ENCODE measurements at places on chromosomes 2 and 18.

DNA sequence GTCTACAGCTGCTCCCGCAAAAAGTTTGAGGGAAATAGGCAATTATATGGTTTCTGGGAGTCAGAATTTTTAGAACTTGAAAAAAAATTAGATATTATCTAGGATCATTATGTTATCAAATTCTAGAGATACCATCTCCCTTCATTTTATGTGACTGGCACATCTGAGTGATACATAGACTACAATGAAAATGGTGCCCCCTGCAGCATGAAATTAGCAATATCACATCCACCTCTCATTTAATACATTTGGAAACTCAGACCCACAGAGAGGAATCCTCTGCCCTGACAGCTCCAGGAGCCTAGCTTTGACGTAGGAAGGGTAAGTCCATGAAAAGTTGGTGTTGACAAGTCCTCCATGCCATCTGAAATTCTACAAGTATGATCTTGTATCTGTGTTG, 381.6 kb downstream of the SUCLG1 start:
- DNase-seq = peak; percentile 15

- no peak for DNase-seq
Measured at GRCh38 chr2:99674090-99674489, 184.3 kb upstream of the REV1 start.

- peak; percentile 64 for DNase-seq
Measured at GRCh38 chr18:32980896-32981295, 208.1 kb upstream of the KLHL14 start.

DNA sequence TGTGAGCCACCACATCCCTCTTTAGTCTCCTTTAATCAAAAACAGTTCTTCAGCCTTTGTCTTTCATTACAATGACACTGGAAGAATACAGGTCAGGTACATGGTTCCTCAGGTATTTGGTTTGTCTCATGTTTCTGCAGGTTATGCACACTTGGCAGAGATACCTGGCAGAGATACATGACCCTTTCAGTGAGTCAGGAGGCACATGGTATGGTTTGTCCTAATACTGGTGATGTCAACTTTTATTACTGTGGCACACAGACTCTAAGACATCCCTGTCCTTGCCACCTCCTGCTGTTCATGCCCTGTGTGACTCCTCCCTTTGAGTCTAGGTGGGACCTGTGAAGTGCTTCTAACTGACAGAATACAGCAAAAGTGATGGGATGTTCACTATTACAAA, 58.4 kb downstream of the SPIRE1 start:
- no peak for DNase-seq

DNA sequence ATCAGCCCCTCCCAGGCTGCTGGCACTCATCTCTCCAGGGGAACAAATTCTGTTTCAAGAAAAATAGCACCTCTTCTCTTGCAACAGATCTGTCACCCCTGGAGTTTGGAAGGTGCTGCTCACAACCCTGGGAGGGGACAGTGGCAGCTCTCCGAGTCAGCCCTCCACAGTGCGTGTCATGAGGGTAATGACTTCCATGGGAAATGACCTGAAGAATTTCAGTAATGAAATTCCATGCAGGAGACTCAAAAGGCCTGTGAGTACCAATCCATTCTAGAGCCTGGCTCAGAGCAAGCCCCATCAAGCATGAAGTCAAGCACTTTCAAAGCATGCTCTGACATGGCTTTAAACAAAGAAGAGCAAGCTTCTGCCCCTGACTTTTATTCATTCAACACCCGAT, 276.3 kb upstream of the PARD3B start:
- DNase-seq = no peak

GRCh38 chr2:225787497-225787896, 388.0 kb downstream of the NYAP2 start:
- DNase-seq = no peak

DNA sequence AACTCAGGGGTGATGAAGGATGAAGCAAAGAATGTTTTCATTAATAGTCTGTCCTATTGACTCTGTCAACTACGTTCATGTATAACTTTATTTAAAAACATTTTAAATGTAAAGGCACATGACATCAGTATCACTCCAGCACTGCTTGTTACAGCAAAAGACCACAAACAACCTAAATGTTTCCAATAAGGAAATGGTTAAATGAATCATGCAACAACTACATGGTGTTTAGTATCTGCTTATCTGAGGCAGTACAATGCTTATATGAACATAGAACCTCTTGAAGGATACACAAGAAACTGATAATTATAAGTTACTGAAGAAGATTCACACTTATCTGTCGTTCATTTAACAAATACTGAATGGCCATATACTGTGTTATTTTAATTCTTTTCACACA, 8.4 kb downstream of the BARD1 start:
- no peak for DNase-seq

GRCh38 chr2:77018219-77018618, 504.0 kb downstream of the LRRTM4 start:
- no peak for DNase-seq

GRCh38 chr2:11610624-11611242, 59.3 kb downstream of the NTSR2 start:
- no peak for DNase-seq

- DNase-seq = no peak
Measured at GRCh38 chr2:134202371-134202770, 51.5 kb upstream of the MGAT5 start.

DNA sequence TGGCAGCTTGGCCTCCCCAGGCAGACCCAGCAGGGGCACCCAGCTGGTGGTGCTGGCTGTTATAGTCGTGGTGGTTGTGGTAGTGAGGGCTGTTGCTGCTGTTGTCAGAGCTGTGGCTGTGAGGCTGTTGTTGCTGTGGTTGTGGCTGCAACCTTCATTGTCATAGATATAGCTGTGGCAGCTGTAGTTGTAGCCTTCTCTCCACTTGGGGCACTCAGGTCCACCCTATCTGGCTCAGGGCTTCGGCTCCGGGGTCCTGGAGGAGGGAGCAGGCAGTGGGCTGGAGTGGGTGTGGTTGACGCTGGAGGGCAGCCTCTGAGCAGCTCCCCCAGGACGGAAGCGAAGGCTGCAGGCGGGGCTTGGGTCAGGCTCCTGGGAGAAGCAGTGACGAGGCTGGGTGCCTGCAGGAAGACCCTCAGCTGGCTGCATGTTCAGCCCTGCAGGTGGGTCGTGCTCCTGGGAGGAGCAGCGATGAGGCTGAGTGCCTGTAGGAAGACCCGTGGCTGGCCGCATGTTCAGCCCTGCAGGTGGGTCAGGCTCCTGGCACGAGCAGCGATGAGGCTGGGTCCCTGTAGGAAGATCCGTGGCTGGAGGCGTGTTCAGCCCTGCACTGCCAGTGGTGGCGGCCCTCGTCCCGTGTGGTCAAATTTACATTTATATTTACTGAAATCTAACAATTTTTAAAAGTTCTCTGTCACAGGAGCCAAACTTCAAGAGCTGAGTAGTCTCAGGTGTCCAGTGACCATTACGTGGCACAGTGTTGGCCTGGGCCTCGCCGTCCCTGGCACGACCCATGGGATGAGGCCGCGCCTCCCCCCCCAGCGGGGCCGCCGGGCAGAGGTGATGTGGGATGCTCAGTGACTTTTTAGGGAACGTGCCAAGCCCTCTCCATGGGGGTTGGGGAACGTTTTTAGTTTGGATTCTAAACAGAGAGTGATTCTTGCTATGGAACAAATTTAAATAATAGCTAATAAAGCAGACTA, 79.2 kb upstream of the PXDN start:
- no peak for DNase-seq

DNA sequence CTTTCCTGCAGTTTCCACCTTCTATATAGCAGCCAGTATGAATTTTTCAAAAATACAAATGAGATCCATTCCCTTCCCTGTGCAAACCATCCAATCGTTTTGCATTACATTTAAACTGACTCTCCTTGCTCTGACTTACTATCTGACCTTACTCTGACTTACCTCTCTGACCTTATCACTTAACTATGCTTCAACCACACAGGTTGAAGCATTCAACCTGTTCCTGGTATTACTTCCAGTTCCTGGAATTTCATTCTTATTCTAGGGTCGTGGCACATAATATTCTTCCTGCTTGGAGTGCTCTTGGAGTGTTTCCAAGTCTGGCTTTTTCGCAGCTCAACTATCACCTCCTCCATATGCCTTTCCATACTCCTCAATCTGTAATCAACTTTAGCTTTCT, 850.6 kb upstream of the CHAC2 start:
- DNase-seq = no peak

DNA sequence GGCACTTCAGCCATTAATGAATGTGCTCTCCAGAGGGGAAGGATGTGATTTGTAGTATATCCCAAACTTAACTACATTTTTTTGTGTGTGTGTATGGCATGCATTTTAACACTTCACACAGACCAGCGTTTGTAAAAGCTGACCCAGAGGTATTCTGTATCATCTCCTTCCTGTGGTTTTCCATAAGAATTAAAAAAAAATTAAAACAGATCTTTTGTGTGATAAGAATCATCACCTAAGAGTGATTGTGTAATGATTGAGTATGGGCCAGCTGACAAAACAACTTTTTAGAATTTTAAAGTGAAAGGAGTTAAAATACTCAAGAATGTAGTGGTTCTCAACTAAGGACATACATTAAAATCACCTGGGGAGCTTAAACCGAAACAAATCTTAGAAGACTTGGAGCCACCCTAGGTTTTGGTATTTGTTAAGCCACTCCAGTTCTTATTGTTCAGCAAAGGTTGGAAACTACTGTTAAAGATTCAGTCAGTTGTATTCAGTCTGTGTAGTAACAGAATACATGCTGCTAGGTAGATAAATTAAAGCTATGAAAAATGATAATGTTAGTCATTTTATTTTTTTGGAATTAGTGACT, 120.1 kb downstream of the HAUS1 start:
- peak; percentile 51 for DNase-seq

GRCh38 chr2:8806885-8807704, 30.3 kb downstream of the KIDINS220 start:
- no peak for DNase-seq

- DNase-seq = no peak
Measured at GRCh38 chr18:76433788-76434187, 61.3 kb downstream of the ZNF516 start.

DNA sequence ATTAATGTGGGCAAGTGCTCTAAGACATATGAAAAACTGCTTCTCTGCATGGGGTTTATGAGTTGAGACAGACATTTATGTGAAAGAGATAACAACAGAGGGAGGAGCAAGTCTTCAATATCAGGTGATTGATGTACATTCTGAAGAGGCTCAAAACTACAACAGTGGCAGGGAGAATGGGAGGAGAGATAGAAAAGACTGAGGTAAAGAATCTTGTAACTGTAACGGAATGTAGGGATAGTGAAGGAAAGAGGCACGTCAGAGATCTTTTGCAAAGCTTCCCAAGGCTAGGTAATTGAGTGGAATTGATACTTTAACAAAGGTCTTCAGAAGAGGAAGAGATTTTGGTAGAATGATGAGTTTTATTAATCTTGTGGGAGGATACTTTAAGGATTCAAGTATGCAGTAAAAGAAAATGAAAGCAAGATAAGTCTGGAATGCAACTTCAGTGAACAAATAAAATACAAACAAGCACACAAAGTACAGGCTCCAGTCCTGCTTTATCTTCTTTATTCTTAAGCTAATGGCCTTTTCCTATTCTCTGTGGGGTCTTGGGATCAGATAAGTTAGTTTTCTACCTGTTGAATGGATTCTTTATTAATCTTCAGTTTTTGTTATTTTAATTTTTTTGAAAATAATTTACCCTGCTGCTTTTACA, 15.0 kb downstream of the SMAD4 start:
- no peak for DNase-seq

GRCh38 chr2:142286618-142287017, 155.8 kb upstream of the LRP1B start:
- DNase-seq = no peak

GRCh38 chr2:134020608-134021007, 233.3 kb upstream of the MGAT5 start:
- no peak for DNase-seq

GRCh38 chr2:127887082-127887775, 1.5 kb upstream of the AMMECR1L start:
- no peak for DNase-seq

DNA sequence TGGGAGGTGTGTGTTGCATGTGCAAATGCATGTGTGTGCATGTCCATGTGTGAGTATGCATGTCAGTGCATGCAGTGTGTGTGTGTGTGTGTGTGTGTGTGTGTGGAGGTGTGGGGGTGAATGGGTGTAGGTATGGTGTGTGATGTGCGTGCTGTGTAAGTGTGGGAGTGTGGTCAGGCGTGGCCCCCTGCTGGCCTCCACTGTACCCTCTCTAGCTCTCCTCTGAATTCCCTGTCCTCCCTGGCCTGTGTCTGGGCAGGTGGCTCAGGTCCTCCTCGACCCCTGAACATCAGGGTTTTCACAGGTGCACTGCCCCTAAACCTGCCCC, 230.2 kb downstream of the CELF4 start:
- peak; percentile 26 for DNase-seq

DNA sequence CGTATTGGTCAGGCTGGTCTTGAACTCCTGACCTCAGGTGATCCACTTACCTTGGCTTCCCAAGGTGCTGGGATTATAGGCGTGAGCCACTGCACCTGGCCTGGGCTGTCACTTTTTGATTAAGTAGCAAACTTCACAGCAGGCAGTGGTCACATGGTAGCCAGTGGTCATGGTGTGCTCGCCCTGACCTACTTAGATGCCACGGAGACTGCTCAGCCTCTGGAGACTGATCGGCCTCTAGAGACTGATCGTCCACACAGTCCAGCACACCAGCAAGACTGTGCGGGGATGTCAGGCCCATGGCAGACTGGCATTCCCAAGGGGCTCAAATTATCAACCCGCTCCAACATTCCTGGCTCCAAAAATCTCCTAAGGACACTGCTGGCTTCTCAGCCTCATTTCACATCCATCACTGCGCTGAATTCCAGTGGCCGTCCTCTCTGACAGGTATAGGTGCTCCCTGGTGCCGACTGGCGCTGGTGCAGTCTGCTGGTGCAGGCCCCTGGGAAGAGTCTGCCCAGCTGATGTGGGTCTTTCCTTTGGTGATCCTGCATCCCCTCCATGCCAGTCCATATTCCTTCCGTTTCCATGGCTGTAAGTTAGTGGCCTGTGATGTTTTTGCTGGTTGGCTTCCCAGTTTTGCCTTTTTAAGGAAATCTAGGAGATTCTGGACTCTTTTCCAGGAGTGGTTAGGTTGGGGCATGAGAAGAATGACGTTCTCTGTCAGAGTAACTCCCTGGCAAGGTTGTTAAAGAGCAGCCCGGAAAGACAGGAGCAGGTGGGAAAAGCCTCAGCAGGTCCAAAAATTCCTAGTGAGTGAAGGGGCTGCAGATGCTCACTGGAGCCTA, 374.5 kb upstream of the HS6ST1 start:
- peak; percentile 23 for DNase-seq

GRCh38 chr2:97743913-97744312, 30.5 kb downstream of the ZAP70 start:
- DNase-seq = no peak
